ENCODE measurements at places on chromosomes 5 and 9. TPM values are rescaled to one million over a fixed set of nuclear protein-coding genes. Genes with fewer than 3 reads are reported as not detected.

ANKRD18A gene
- total RNA-seq, result 2.8 TPM

CLIC3 gene
- total RNA-seq, result 12.7 TPM

MPDZ gene
- total RNA-seq, result 47.2 TPM

EFNA5 gene
- 20.8 TPM for total RNA-seq

F2RL2 gene
- 12.3 TPM for total RNA-seq

CARTPT gene
- not detected for total RNA-seq

All from skin of body (tissue), 3 donors.